ENCODE measurements at places on chromosomes 2 and 18. TPM values are rescaled to one million over a fixed set of nuclear protein-coding genes. Genes with fewer than 3 reads are reported as not detected.
A peak's percentile ranks its signal among the peaks of the same experiment; 100 is the strongest.

ABI2 gene
- 64.9 TPM for total RNA-seq

MCFD2 gene
- total RNA-seq, result 404 TPM

KRTCAP3 gene
- 1.0 TPM for total RNA-seq

CFC1 gene
- total RNA-seq, result not detected

VIL1 gene
- not detected for total RNA-seq

GRCh38 chr2:28507796-28508764 lies 12.2 kb downstream of the PLB1 start:
- peaks cover 38% of the 10 kb centered on the region for H3K27me3 ChIP-seq
- H3K36me3 ChIP-seq, result no peaks in the 10 kb centered on the region
- no peak overlapping the region for H3K4me3 ChIP-seq
- DNase-seq, result no peak
- H3K4me1 ChIP-seq, result no peaks in the 10 kb centered on the region

DNA sequence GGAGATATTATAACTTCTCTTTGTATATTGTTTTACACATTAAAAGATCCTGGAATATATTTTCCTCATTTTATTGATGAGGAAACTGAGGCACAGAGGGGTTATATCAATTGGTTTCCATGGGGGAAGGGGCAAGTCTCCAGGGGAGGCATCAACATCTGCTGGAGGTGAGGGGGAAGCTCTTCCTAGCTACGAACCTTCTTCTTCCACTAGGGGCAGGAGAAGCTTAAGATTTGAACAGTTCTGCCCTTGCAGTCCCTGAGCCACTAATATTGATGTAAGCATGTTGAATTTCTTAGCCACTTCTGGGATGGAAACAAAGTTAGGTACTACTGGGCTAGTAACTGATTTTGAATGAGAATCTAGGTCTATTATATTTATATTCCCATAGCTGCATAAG lies 140.1 kb upstream of the AQP4 start:
- H3K36me3 ChIP-seq, result no peaks in the 10 kb centered on the region
- H3K4me3 ChIP-seq, result no peak overlapping the region
- H3K4me1 ChIP-seq, result no peaks in the 10 kb centered on the region
- H3K27ac ChIP-seq, result no peak overlapping the region

GRCh38 chr2:151860210-151860609 lies 32.0 kb upstream of the ARL5A start:
- no peak overlapping the region for H3K27ac ChIP-seq
- H3K36me3 ChIP-seq, result no peaks in the 10 kb centered on the region
- H3K4me3 ChIP-seq, result no peak overlapping the region

GRCh38 chr2:72915907-72916742 lies 1.2 kb upstream of the EMX1 start:
- H3K36me3 ChIP-seq, result no peaks in the 10 kb centered on the region
- H3K4me1 ChIP-seq, result peaks cover 11% of the 10 kb centered on the region
- no peak overlapping the region for H3K4me3 ChIP-seq
- H3K27me3 ChIP-seq, result peaks cover 75% of the 10 kb centered on the region
- no peak for DNase-seq
- H3K27ac ChIP-seq, result no peak overlapping the region

DNA sequence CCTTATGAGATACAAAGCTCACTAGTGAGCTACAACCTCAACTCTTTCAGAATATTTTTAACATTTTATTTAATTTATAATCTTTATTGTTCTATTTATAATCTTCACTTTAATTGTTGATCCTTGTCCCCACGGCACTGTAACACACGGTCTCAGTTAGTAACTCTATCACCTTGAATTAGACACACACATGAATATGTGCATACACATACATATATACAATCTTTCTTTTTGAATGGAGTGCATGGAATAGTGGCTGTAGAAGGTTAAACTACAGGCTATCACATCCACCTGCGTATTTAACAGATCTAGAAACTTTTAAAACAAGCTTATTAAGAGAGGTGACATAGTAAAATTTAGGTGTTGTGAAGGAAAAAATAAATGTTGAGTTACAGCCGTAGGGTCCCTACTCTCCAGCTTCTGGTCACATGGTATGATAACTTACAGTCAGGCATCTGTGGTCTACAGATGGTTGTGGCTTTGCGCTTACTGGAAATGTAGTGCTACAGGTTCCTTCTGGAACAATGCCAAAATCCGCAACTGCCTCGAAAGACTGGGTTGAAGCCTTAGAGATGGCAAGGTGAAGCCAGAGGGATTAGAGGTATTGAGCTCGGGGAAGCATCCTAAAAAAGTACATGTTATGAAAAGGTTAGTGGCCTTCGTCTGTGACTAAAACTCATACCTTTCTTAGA lies 1324.1 kb upstream of the SLC39A10 start:
- H3K27ac ChIP-seq, result no peak overlapping the region
- H3K27me3 ChIP-seq, result no peaks in the 10 kb centered on the region
- DNase-seq, result no peak
- no peaks in the 10 kb centered on the region for H3K36me3 ChIP-seq
- H3K4me1 ChIP-seq, result no peaks in the 10 kb centered on the region

DNA sequence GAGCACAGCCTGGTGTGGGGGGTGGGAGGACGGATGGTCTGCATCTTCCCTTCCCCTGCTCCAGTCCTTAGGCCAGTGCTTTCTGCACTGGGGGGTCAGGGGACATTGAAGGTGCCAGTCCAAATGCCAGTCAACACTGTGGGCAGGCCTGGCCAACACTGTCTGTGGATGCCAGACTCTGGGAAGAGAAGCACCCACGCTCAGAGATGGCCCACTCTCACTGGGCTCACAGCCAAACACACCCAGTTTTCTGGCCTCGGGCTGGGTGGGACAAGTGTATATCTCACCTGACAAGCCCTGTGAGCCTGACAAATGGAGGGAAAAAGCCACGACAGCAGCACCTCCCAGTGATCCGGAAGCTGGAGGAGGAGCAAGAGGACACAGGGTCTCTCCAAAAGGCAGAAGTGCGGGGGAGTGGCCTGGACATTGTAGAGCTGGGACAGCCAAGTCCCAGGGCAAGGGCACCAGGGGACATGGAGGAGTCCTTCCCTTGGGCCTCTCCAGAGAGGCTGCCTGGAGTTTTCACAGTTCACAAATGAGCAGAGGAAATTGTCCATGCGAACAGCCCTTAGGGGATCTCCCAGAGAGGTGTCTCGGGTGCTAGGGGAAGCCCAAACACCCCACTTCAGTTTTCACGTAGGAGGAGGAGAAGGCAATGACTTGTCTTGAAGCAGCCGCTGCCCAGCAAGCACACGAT lies 79.3 kb downstream of the SDC1 start:
- H3K27ac ChIP-seq, result no peak overlapping the region
- peaks cover 89% of the 10 kb centered on the region for H3K4me1 ChIP-seq
- H3K27me3 ChIP-seq, result no peaks in the 10 kb centered on the region
- H3K4me3 ChIP-seq, result no peak overlapping the region
- no peaks in the 10 kb centered on the region for H3K36me3 ChIP-seq

- DNase-seq, result no peak
- peaks cover 9% of the 10 kb centered on the region for H3K27me3 ChIP-seq
- H3K4me1 ChIP-seq, result peaks cover 100% of the 10 kb centered on the region
- H3K36me3 ChIP-seq, result peaks cover 11% of the 10 kb centered on the region
- H3K4me3 ChIP-seq, result no peak overlapping the region
Measured at GRCh38 chr2:37631698-37632097, 39.7 kb downstream of the CDC42EP3 start.

GRCh38 chr2:64277101-64277849 lies 133.1 kb upstream of the PELI1 start:
- H3K4me1 ChIP-seq, result peaks cover 61% of the 10 kb centered on the region
- H3K4me3 ChIP-seq, result peak overlapping the region; percentile 75
- H3K27ac ChIP-seq, result peak overlapping the region; percentile 75
- DNase-seq, result no peak

DNA sequence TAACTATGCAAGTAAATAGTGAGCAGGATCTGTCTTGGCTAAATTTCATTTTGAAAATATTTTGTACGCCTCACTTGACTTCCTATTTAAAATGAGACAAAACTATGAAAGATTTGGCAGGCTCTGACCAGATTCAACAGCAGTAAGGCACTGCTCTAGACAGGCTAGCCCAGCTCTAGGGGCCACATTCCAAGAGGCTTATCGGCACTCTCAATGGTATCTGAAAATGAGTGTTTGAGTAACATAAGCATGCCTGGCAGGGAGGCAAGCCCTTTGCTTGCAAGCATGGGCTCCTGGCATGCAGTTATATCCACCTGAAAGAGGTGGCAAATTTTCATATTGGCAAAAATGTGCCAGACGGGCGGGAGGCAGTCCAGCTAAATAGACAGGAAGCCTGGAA lies 10.5 kb downstream of the CAPN13 start:
- no peaks in the 10 kb centered on the region for H3K36me3 ChIP-seq
- H3K4me3 ChIP-seq, result no peak overlapping the region
- no peak overlapping the region for H3K27ac ChIP-seq
- no peak for DNase-seq
- no peaks in the 10 kb centered on the region for H3K4me1 ChIP-seq

DNA sequence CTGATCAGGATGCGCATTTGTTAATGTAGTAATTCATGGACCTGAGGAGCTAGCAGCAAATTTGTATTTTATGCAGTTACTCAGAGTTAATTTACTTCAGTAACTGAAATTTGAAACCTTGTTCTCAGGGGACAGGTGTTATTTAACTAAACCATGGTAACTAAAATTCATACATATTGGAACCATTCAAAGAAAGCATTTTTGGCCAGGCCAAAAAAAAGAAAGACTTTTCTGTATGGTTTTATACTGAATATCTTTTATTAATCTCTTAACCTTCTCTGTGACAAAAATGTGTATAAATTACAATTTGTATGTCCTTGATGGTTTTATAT lies 4.4 kb upstream of the KLHL23 start:
- no peak overlapping the region for H3K4me3 ChIP-seq
- H3K36me3 ChIP-seq, result no peaks in the 10 kb centered on the region
- H3K27me3 ChIP-seq, result peaks cover 8% of the 10 kb centered on the region
- H3K4me1 ChIP-seq, result 0 out of 2 replicates have a peak, but pooled peaks cover 5% of the 10 kb centered on the region

DNA sequence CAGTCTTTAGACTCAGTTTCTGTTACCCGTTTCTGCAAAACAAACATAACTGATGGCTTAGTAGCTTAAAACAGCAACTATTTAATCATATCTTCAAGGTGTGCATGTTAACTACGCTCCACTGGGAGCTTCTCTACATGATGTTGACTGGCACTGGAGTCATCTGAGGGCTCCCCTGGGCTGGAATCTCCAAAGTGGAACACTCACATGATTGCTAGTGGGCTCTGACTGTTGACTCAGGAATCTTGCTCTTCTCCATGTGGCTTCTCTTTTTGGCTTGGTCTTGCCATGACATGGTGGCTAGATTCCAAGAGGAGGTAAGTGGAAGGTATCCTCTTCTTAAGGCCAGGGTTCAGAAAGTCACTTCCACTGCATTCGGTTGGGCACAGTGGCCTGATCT lies 160.8 kb downstream of the PMAIP1 start:
- no peak overlapping the region for H3K27ac ChIP-seq
- peak; percentile 13 for DNase-seq
- H3K4me3 ChIP-seq, result no peak overlapping the region
- 0 out of 2 replicates have a peak, but pooled peaks cover 2% of the 10 kb centered on the region for H3K27me3 ChIP-seq
- H3K4me1 ChIP-seq, result peaks cover 37% of the 10 kb centered on the region

DNA sequence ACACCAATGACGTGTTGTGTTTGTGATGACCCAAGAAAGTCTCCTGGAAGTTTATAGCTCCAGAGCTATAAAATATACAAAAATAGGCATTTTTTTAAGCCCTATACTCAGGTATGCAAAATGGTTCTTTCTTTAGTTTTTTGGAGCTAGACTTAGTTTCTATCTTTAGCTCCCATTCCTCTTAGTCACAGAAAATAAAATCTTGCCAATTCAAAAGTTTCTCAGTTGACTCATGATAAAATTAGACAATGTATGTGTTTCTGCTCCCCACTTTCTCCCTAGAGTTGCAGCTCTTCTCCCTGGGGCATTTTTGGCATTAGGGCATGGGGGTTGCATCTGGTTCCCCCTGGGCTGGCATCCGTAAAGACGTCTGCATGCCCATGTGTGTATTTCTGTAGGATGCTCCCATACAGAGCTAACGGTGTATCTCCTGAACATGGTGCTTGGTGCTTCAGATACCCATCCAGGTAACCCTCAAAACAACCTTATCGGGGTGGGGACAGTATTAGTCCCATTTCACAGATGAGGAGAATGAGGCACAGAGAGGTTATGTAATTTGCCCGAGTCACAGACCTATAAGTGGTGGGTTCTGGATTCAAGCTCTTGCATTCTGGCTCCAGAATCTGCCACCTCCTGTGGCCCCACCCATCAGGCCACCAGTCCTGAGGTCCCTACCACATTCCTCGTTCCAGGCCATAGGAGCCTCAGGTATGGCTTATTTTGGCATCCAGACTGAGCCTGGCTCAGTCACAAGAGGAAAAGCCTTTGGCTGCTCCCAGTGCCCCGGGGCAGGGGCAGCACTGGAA lies 43.1 kb upstream of the ASAP2 start:
- H3K4me1 ChIP-seq, result peaks cover 44% of the 10 kb centered on the region
- DNase-seq, result peak; percentile 87
- peak overlapping the region; percentile 23 for H3K4me3 ChIP-seq

- H3K4me1 ChIP-seq, result peaks cover 4% of the 10 kb centered on the region
- H3K27ac ChIP-seq, result no peak overlapping the region
- no peak for DNase-seq
- no peaks in the 10 kb centered on the region for H3K36me3 ChIP-seq
- no peaks in the 10 kb centered on the region for H3K27me3 ChIP-seq
Measured at GRCh38 chr2:193837111-193837738, 1642.5 kb upstream of the TMEFF2 start.

DNA sequence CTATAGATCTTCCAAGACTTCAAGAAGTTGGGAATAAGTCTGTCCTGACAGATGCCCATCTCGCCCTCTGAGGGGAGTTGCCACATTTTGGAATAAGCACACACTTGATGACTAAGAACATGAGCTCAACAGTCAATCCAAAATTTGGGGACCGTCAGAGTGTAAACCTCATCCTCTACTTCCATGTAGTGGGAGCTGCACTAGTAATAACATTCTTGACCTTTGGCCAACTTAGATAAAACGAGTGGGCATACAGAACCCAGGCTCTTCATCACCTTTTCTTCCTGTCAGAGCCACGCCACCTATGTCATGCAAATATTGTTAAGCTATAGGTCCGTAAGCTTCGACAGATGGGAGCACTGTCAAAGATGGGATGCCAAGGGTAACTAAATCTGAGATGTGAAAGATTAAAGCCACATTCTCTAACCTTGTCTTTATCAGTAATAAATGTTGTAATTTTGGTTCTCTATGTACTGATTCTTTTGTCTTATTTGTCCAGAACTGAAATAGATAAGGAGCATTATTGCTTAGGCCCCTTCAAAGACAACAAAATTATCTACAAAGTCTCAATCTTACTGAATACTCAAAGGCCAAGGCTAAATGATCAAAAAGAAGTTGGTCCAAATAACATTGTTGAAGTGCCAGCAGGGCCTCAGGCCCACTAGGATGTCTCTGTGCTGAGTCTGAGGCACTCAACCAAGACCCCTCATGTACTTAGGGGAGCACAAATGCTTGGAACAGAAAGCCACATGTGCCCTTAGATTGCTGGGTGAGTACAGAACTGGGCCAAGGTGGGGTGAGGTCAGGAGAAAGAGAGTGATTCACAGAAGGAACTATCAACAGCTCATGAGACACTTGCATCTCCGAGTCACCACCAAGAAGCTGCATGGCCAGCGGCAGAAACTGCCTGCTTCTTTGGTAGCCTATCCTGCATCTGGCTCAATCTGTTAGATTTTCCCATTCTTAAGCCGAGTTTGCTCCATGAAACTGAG lies 15.0 kb downstream of the CDH2 start:
- H3K4me3 ChIP-seq, result no peak overlapping the region
- H3K27ac ChIP-seq, result peak overlapping the region; percentile 66
- DNase-seq, result peak; percentile 52
- peaks cover 10% of the 10 kb centered on the region for H3K36me3 ChIP-seq

- H3K4me3 ChIP-seq, result no peak overlapping the region
- H3K36me3 ChIP-seq, result peaks cover 32% of the 10 kb centered on the region
- peaks cover 13% of the 10 kb centered on the region for H3K4me1 ChIP-seq
- no peak overlapping the region for H3K27ac ChIP-seq
- peaks cover under 1% of the 10 kb centered on the region for H3K27me3 ChIP-seq
Measured at GRCh38 chr18:45930963-45931362, 36.2 kb downstream of the EPG5 start.

All from HFFc6 (cell line).